ENCODE measurements at places on chromosomes 5 and 9.

DNA sequence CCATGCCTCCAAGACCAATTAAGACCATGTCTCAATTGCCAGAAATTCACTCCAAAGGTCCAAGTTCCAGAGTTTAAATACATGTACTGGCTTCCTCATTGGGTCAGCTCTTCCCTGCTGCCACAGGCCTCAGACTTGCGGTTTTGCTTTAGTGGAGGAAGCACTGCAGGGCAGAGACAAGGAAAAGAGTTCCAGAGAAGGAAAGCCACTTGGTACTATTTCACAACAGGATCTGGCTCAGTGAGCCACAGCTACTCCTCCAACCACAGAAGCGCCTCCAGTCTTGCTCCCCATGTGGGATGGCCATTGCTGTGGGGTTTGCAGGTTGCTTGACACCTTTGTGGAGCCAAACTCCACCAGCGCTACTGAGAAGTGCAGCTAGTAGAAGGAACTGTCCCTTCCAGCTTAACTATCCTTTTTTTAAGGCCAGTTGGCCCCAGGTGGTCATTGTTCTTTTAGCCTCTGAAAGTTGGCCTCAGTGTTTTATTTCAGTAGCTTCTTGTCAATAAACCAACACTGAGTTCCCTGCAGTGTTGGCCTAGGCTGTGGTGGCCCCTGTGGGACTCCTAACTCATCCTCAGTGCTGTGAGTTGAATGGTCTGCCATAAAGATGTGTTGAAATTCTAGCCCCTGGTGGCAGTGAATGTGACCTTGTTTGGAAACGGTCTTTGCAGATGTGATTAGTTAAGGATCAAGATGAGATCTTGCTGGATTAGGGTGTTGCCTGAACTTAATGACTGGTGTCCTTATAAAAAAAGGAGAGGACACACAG is 93.7 kb upstream of the DAP start:
- DNase-seq: no peak

- no peak for DNase-seq
Measured at GRCh38 chr5:136132087-136132486, 558 bp upstream of the SMAD5 start.

DNA sequence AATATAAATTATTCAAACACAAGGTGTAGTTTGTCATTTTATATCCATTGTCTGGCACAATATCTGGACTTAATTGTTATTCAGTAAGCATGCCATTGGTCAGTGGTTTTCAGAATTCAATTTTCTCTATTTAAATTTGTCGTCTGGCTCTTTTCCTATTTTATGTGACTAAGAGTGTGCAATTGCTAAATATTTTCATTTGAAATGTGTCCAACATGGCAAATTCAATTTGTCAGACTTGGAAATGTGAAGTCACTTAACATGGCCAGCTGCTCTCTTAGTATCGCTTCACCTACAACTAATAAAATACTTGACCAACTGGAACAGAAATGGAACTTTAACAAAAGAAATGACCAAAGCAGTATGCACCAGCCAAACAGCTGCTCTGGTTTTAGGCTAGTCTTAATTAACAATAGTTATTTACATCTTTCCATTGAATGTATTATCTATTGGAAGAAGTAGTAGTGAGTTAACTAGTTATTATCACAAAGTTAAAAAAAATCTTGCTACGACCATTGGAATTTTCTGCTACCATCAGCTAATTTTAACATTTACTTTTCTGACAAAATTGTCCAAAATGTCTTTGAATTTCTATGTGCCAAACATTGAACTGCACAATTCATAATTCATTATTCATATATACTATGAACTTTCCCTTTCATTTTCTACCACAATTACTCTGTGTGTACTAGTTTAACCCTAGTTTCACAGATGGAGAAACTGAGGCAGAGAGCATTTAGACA is 720.7 kb upstream of the FAM174A start:
- DNase-seq: no peak

DNA sequence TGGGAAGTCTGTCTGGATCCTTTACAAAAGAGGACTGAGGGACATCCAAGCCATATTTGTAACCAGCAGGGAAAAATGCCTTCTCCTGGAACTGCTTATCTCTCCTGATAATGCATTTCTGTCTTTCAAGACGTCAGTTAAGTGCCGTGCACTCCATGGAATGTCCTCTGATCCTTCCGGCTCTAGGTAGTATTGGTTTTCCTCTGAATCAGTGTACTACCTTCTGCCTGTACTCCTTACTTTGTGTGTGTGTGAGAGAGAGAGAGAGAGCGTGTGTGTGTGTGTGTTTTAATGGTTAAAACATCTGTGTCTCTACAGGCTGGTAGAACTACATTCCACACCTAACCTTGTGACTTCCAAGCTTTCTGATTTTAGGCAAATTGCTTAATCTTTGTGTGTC is 89.9 kb downstream of the PIP5K1B start:
- no peak for DNase-seq

DNA sequence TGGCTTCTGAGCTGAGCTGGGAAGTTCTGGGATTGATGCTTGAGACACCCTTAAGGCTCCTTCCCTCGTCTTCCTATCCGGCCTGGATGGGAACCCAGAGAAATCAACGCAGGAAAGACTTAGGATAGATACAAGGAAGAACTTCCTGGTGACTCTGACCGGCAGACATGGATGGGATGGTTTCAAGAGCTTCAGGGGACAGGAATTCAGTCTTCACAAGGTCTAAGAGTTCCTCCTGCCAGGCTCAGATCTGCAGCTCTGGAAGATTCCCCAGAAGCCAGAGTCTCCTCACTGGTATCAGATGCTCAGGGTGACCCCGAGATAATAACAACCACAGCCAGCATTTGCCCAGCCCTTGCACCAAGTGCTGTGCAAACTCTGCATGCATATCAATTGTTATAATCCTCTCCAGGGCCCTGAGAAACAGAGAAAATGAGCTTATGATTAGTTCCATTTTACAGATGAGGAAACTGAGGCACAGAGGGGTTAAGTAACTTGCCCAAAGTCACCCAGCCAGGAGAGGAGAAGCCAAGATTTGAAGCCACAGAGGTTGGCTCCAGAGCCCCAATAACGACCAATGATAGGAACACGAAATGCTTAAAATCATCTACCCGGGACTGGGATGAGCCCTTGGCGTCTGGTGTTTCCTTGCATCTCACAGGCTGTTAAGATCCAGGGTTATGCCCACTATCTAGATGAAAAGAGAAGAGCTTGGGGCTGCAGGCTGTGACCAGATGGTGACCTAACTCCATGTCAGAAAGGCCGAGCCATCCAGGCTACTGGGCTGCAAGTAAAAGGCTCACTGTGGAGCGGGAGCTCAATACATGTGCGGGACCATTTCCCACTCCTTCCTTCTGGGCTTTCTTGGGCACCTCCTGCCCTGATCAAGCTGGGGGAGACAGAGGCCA is 119.8 kb downstream of the C9orf50 start:
- no peak for DNase-seq

Measured in NCI-H524 treated with DMSO at 0.1 percent for 48 hours (cell line).